ENCODE measurements at places on chromosomes 7 and 10.

DNA sequence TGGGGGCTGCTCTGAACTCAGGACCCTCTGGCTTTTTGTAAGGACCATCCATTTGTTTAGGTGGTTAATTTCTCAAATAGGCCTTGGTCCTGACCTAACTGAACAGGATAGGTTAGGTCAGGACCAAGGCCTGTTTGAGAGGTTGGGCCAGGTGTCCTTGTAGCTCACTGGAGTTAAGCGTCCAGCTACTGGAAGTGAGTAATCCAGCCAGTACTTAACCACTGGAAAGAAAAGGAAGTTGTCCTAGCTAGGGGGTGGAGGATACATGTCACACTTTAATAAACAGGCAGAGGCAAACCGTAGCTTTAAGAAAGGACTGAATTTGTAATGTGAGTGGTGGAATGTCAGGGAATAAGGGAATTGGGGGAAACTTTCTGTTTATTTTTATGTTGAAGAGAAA is 96.0 kb downstream of the GPR85 start:
- peak; percentile 71 for DNase-seq

DNA sequence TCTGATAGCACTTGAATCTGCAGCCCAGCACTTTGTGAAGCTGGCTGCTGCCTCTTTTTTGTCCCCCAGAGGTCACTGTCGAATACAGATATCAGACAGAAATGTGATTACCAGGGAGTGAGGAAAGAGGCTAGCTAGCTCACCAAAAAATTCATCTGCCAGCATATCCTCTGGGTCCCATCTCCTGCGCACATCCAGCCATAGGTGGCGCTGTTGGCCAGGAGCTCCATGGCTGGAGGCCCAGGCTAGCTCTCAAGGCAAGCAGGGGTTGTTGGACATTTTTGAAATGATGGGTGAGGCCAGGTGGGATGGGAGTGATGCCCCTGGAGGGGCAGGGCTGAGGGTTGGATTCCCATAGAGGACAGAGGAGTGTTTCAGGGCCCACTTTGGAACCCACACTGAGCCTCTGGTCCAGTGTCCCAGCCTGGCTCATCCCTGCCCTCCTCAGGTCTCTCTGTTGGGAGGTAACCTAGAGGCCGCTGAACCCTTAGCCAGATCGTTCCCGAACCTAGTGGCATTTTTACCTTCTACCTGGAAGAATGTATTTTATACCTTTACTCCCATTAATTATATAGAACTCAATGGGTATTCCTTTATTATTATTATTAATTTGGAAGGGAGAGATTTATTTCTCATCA is 14.8 kb downstream of the DPCD start:
- peak; percentile 69 for DNase-seq

GRCh38 chr7:6637544-6638229 is 569 bp downstream of the ZNF316 start:
- DNase-seq: peak; percentile 15

- DNase-seq: no peak
Observed at GRCh38 chr7:99920149-99920548, 819 bp upstream of the TRIM4 start.

GRCh38 chr7:107079212-107079940 is 34.9 kb downstream of the PRKAR2B start:
- no peak for DNase-seq

DNA sequence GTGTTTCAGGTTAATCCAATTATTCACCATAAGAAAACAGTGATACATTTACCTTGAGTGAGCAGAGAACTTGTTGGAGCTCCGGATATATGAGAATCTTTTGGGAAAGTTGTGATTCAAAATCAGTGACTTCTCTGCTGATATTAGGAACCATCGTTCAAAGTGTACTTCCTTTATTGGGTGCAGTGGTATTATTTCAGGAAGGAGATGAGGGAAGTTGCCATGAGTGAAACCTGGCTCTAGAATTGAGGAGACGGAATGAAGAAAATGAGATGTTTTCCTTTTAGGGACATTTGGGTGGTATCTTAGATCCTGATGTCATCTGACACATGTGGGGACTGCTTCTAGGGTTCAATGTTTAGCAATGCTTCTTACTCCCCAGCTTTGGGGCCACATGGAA is 343.9 kb downstream of the ABCA13 start:
- no peak for DNase-seq

- DNase-seq: peak; percentile 68
Observed at GRCh38 chr10:63388421-63389031, 77.3 kb downstream of the JMJD1C start.

Measured in iris pigment epithelial cell (primary cell).